ENCODE measurements at places on chromosomes 4 and X.

DNA sequence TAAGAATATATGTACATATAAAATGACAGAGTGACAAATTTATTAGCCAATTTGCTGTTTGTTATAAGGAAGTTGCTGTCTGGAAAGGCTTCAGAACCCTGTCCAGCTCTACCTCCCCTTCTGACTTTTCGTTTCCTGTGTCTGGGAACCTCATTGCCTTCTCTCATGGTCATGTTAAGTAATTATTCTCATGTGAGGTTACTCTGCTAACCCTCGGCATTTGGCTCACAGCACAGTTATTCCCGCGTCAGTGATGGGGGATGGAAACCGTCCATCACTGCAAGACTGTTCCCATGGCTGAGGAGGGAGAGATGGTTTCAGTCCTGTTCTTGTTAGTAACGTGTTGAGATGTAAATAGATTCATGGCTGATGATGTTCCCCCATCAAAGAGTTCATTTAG lies 11.9 kb downstream of the EDNRA start:
- peak; percentile 13 for DNase-seq

- no peak for DNase-seq
These were observed 169.0 kb upstream of the MBNL3 start for GRCh38 chrX:132657876-132658275.

- DNase-seq: no peak
These were observed 168.9 kb downstream of the AASDH start for GRCh38 chr4:56218230-56218895.

- DNase-seq: no peak
These were observed 43.4 kb upstream of the CCKAR start for GRCh38 chr4:26533685-26534084.

DNA sequence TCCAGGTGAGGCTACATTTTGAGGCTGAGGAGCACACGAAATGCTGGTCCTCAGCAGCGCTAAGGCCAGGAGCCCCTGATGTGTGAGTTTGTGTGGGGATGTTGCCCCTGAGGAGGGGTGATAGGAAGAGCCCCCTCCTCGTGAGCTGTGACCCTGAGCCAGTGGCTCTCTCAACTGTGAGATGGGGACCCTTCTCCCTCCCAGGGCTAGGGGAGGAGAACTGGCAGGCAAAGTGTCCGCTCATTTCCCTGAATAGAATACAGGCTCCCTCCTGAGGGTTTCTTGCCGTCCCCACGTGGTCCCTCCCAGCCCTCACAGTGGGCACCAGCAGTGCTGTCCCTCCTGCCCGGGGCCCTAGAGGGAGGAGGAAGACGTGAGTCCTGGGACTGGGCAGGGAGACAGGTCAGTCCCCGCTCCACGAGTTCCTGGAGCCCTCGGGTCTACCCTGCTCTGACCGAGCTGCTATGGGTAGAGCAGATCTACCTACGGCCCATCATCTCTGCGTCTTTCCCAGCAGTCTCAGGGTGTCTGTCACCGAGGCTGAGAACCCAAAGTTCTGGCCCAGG lies 21.0 kb upstream of the TBC1D14 start:
- no peak for DNase-seq

- DNase-seq: no peak
These were observed 94.0 kb downstream of the COL4A6 start for GRCh38 chrX:108344216-108344615.

- no peak for DNase-seq
These were observed 192.4 kb upstream of the EDNRA start for GRCh38 chr4:147288512-147288911.

- DNase-seq: no peak
These were observed 43.5 kb upstream of the CITED1 start for GRCh38 chrX:72349190-72349589.

- no peak for DNase-seq
These were observed 62.6 kb downstream of the C4orf46 start for GRCh38 chr4:158609116-158609515.

- DNase-seq: no peak
These were observed 9.6 kb upstream of the MTMR1 start for GRCh38 chrX:150683536-150684146.

Measured in mucosa of gallbladder (tissue), 1 donor.